ENCODE measurements at places on chromosomes 6 and 20. TPM values are rescaled to one million over a fixed set of nuclear protein-coding genes. Genes with fewer than 3 reads are reported as not detected.

GRCh38 chr6:39224523-39225182 is 4.6 kb downstream of the KCNK5 start:
- H3K4me3 ChIP-seq, result no peak overlapping the region
- DNase-seq, result no peak
- peaks cover 3% of the 10 kb centered on the region for H3K27me3 ChIP-seq
- H3K36me3 ChIP-seq, result no peaks in the 10 kb centered on the region

- no peak for DNase-seq
- no peak overlapping the region for H3K27ac ChIP-seq
- no peaks in the 10 kb centered on the region for H3K36me3 ChIP-seq
- H3K4me1 ChIP-seq, result no peaks in the 10 kb centered on the region
- H3K4me3 ChIP-seq, result no peak overlapping the region
Observed at GRCh38 chr6:7486951-7487350, 54.5 kb upstream of the DSP start.

- no peak for DNase-seq
- no peaks in the 10 kb centered on the region for H3K27me3 ChIP-seq
- H3K27ac ChIP-seq, result no peak overlapping the region
- H3K36me3 ChIP-seq, result no peaks in the 10 kb centered on the region
Observed at GRCh38 chr6:81859884-81860283, 107.4 kb upstream of the TENT5A start.

- no peaks in the 10 kb centered on the region for H3K36me3 ChIP-seq
- no peak overlapping the region for H3K4me3 ChIP-seq
- no peak overlapping the region for H3K27ac ChIP-seq
- no peaks in the 10 kb centered on the region for H3K27me3 ChIP-seq
- H3K4me1 ChIP-seq, result no peaks in the 10 kb centered on the region
Observed at GRCh38 chr20:7383216-7383615, 557.0 kb downstream of the HAO1 start.

- H3K4me1 ChIP-seq, result no peaks in the 10 kb centered on the region
- no peak overlapping the region for H3K4me3 ChIP-seq
- H3K36me3 ChIP-seq, result no peaks in the 10 kb centered on the region
- H3K27ac ChIP-seq, result no peak overlapping the region
- no peak for DNase-seq
Observed at GRCh38 chr6:165729307-165729936, 66.4 kb upstream of the PDE10A start.

Gene TFAP2D
- total RNA-seq, result not detected

Measured in breast epithelium (tissue), 4 donors.